ENCODE measurements at places on chromosomes 2 and 18.

DNA sequence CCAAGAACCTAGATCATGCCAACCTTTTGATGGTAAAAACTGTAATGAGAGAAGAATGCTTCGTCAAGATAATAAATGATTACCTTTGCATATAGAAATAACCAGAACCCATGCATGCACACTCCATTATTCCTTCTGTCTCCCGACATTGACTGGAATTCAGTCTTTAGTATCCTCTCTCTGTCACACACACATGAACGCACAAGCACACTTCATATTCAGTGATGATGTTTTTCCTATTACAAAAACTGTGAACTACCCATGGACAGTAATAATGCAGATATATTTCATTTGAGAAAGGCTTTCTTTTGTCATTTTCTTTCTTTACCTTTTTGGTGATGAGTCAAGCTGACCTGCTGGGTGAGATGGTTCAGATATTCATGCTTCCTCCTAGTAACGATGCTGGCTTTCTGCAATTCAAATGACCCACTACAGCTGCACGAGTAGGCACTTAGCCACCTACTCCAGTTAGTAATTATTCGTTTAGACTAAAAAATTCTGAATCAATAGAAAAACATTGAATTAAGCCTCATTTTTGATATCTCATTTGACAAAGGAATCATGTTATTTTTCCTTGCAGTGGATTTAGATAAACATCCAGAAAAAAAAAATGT, 382.2 kb downstream of the TGIF1 start:
- no peak for DNase-seq

- DNase-seq, result no peak
These were observed 33.8 kb downstream of the SMC6 start for GRCh38 chr2:17719562-17720371.

DNA sequence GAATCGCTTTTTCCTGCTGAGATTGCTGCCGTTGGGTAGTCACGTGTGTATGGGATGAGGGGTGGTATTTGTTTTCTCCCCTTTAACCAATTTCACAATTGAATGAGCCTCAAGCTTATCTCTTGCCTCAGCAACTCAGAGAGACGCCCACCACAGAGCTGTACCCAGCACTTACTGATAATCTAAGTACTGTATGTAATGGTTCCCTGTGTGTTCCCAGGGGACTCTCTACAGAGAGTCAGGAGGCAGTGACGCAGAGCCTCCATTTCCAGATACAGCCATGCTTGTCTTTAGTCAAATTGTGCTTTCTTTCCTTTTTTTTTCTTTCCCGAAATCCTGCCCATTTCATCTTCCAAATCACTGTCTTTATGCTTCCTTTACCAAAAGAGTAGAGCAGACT, 1102.1 kb upstream of the KLHL29 start:
- DNase-seq, result no peak

- DNase-seq, result no peak
These were observed 36.3 kb upstream of the TANC1 start for GRCh38 chr2:158932131-158932645.

DNA sequence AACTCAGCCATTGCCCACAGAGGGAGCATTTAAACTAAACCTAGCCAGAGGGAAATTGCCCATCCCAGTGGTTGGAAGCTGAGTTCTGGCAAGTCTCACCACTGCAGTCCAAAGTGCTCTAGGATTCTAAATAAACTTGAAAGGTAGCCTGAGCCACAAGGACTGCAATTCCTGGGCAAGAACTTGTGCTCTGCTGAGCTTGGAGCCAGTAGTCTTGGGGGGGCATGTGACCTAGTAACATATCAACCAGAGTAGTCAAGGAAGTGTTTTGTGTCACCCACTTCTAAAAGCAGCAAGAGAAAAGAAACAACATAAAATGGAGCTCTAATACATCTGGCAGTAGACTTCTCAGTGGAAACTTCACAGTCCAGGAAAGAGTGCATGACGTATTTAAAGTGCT, 167.0 kb downstream of the PTH2R start:
- DNase-seq, result no peak

GRCh38 chr2:242029422-242030225, 160.1 kb downstream of the RTP5 start:
- DNase-seq, result no peak

GRCh38 chr2:62178741-62179271, 17.1 kb upstream of the B3GNT2 start:
- no peak for DNase-seq

GRCh38 chr2:43407935-43408334, 181.5 kb upstream of the ZFP36L2 start:
- no peak for DNase-seq

- no peak for DNase-seq
These were observed 15.6 kb downstream of the IL18RAP start for GRCh38 chr2:102438578-102438977.

DNA sequence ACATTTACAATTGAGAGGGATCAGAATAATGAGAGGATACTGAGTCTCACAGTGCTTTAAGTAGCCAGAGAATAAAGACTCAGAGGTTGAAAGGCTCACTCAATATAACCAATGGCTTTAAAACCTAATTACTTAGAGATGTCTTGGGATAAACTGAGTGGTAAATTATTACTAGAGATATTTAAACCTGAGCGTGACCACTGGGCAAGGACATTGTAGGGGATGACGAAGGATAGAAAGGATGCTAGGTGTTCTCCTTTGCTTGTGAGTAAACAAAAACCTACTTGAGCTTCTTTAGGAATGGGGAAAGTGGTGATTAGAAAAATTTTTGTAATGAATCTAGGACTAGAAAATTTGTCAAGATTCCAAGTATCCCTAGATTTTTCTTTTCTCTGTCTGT, 12.0 kb upstream of the SLC38A11 start:
- no peak for DNase-seq

GRCh38 chr18:1227025-1227424, 322.4 kb downstream of the ADCYAP1 start:
- DNase-seq, result no peak

DNA sequence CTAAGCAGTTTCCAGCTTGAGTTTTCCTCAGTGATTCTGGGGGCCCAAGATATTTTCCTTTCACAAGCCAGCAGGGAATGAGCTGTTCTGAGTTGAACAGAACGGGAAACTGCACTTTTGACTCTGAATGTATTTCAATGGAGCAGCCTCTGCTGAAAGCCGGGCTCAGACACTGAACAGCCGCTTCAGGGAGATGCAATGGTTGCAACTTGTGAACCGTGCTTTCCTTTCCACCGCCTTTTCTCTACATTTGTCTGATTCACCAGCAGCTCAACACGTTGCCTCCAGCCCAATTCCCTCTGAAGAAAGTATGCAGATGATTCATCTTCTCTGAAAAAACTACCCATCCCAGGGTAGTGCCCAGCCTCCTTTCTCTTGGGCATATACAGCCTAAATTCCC, 119.3 kb upstream of the PKDCC start:
- DNase-seq, result peak; percentile 4

GRCh38 chr2:72689579-72690195, 136.1 kb downstream of the EXOC6B start:
- no peak for DNase-seq

- DNase-seq, result no peak
These were observed 31.4 kb upstream of the CD28 start for GRCh38 chr2:203675086-203675485.

DNA sequence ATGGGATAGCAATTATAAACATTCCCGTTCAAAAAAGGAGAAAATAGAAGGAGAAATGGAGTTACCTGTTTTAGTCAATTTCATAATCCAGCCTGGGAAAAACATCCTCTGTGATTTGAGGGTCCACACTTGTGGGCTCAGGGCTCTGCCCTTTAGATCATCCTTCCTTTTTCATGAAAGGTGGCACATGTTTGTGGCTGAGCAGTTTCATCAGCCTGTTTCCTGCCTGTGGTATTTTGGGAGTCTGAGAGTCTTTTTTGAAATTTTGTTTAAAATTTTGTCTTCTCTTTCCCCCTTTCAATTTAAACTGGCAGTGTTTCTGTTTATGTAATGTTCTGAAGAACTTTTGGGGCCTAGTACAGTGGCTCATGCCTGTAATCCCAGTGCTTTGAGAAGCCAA, 84.0 kb downstream of the KIAA1328 start:
- DNase-seq, result no peak

- no peak for DNase-seq
These were observed 53.5 kb upstream of the TCF4 start for GRCh38 chr18:55641486-55641885.

DNA sequence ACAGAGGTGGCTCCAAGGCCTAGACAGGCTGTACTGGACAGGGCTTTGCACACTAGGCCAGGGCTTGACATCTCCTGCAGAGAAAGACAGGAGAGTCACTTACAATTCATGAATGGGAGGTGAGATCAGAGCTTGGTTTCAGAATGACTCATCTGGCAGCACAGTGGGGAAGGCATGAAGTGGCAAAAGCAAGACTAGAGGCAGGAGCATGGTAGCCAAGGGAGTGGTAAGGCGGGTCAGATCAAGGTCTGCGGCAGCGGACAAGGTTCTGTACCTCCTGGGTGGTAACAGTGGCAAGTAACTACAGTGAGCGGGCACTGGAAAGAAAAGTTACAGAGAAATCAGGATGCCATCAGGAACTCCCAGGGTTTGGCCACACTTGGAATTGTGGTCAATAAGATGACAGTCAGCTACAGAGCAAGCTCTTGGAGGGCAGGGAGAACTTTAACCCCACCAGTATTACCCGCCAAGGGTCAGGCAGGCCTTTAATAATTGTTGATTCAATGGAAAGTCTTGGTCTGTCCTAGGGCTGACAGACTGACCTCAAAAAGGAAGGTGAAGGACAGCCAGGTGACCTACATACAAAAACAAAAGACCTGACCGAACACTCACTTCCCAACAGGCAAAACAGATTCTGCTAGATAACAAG, 5.7 kb downstream of the MCFD2 start:
- DNase-seq, result no peak

DNA sequence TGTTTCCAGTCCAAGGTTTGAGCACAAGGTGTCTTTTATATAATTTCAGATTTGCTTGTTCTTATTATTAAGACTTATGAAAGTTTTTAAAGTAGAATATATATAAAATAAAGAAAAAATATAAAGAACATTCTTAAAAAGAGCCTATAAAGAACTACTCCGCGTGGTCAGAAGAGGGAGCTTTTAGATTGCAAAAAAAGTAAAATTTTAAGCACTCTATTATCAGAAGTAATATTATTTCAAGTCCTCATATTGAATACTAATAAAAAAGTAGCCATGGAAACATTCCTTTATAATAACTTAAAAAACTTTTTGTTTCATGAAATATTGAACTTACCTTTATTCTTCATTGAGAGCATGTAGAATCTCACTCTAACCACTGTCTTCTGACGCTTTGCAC, 51.4 kb downstream of the LINC00305 start:
- no peak for DNase-seq

- DNase-seq, result no peak
These were observed 31.7 kb downstream of the LRP2 start for GRCh38 chr2:169330555-169331198.

GRCh38 chr2:142682528-142682927, 194.9 kb upstream of the KYNU start:
- DNase-seq, result peak; percentile 5

GRCh38 chr2:134581877-134582546, 136.8 kb downstream of the TMEM163 start:
- no peak for DNase-seq

GRCh38 chr2:43225788-43226557, 433 bp downstream of the ZFP36L2 start:
- DNase-seq, result no peak

All from AG09319 (cell line).